ENCODE measurements at places on chromosomes 4 and X. TPM values are rescaled to one million over a fixed set of nuclear protein-coding genes. Genes with fewer than 3 reads are reported as not detected.
A peak's percentile ranks its signal among the peaks of the same experiment; 100 is the strongest.

DNA sequence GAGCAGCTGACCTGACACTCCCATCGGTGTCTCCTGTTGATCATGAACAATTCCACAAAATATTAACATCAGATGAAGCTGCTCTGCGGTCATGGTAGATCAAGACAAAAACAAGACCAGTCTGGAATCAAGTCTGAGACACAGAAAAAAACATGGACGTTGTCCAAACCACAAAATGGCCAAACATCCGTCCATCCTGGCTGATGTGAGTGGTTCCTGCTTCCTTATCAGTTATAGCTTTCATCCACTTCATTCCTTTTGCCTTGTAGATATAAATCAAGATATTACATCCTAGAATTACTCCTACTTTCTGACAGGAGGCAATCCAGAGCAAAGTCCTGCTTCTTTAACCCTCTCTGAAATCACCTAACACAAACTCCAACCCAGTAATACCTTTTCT, 28.8 kb upstream of the PCSK1N start:
- no peak overlapping the region for H3K27ac ChIP-seq
- no peak overlapping the region for H3K4me3 ChIP-seq
- DNase-seq: no peak
- no peaks in the 10 kb centered on the region for H3K4me1 ChIP-seq
- H3K36me3 ChIP-seq: no peaks in the 10 kb centered on the region

GRCh38 chr4:163679189-163679588, 184.7 kb downstream of the TMA16 start:
- no peak for DNase-seq
- no peaks in the 10 kb centered on the region for H3K27me3 ChIP-seq
- no peak overlapping the region for H3K4me3 ChIP-seq
- no peaks in the 10 kb centered on the region for H3K4me1 ChIP-seq
- H3K27ac ChIP-seq: no peak overlapping the region

DNA sequence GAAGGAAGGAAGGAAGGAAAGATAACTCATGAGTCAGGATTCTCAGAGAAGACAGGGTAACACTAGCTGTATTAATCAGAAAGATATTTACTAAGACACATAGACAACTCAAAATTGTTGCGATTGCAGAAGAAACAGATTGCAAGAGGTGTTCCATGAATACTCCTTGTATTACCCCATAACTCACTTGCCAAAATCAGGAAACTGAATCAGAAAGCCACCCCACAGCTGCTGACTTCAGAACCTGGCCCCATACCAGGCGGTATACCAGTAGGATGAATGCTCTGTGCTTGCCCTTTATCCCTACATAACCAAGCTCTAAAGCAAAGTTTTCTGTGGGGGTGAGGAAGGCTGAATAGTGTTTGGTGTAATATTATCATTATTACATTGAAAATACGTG, 468.5 kb downstream of the IQCM start:
- no peak for DNase-seq
- no peak overlapping the region for H3K4me3 ChIP-seq
- H3K4me1 ChIP-seq: no peaks in the 10 kb centered on the region
- no peaks in the 10 kb centered on the region for H3K27me3 ChIP-seq

DNA sequence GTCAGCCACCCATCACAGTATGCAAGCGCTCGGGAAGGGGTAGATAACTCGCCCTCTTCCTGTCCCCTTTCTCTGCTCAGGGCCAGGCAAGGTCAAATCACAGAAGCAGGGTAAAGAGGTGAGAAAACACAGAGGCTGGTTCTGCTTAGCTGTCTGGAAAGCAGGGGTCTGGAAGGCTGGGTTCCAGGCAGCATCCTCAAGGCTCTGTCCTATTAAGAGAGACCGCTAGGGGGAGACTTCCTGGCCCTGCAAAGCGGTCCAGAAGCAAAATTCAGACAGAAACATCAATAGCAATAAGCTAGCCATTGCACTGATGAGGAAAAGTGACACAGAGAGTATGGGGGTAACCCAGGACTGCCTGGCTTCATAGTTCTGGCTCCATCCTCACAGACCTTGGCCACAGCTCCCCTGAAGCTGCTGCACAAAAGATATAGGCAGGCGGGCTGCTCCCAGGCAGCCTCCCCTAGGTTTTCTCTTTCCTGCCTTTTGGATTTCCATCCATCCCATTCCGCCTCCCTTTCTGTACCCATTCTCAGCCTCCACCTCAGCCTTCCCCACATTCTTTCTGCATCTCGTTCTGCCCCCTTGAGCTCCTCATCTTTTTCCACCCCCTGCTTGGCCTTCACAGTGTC, 308.5 kb downstream of the EVC2 start:
- no peaks in the 10 kb centered on the region for H3K36me3 ChIP-seq
- H3K27me3 ChIP-seq: peaks cover 8% of the 10 kb centered on the region
- H3K4me1 ChIP-seq: no peaks in the 10 kb centered on the region
- no peak overlapping the region for H3K4me3 ChIP-seq
- no peak for DNase-seq

GRCh38 chrX:78105944-78106650, 2.0 kb downstream of the PGK1 start:
- peak overlapping the region; percentile 86 for H3K4me3 ChIP-seq
- H3K4me1 ChIP-seq: peaks cover 60% of the 10 kb centered on the region
- DNase-seq: peak; percentile 44
- H3K27me3 ChIP-seq: no peaks in the 10 kb centered on the region

- H3K27me3 ChIP-seq: no peaks in the 10 kb centered on the region
- H3K4me3 ChIP-seq: no peak overlapping the region
- DNase-seq: no peak
- peaks cover 1% of the 10 kb centered on the region for H3K36me3 ChIP-seq
Observed at GRCh38 chrX:38811515-38812243, 10.4 kb downstream of the MID1IP1 start.

GRCh38 chrX:149272690-149273463, 232.2 kb downstream of the IDS start:
- no peak overlapping the region for H3K27ac ChIP-seq
- DNase-seq: no peak
- peaks cover 2% of the 10 kb centered on the region for H3K27me3 ChIP-seq
- H3K4me3 ChIP-seq: no peak overlapping the region
- H3K36me3 ChIP-seq: no peaks in the 10 kb centered on the region

- no peak for DNase-seq
- H3K27ac ChIP-seq: no peak overlapping the region
- H3K27me3 ChIP-seq: no peaks in the 10 kb centered on the region
- H3K36me3 ChIP-seq: no peaks in the 10 kb centered on the region
Observed at GRCh38 chr4:177016541-177017141, 223.9 kb upstream of the VEGFC start.

- no peak overlapping the region for H3K4me3 ChIP-seq
- H3K27me3 ChIP-seq: no peaks in the 10 kb centered on the region
- no peak for DNase-seq
- H3K27ac ChIP-seq: peak overlapping the region; percentile 51
Observed at GRCh38 chr4:2914256-2915126, 48.7 kb downstream of the NOP14 start.

DNA sequence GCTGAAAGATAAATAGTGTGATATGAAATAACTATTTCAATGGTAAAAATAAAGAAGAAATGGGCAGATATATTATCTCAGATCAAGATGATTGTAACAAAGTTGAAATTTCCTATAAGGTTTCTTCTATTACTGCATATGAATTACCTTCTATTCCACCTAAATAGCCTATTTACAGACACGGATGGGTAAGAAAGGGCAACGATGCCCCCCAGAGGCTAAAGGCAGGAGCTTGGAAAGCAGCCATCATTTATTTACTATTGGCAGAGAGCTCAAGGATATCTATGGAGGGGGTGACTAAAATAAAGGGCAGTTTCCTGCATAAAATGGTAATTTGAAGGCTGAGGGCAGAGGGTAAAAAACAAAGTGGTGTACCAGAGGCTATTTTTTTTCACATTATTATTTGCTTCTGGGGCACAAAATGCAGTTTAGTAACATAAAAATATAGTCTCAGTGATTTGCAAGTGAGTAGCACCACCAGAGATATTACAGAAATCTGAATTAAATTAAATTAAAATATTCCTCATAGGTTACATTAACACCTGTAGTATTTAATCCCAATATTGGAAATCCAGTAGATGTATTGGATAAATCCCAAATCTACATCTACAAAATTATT, 123.1 kb downstream of the BTC start:
- peaks cover 6% of the 10 kb centered on the region for H3K4me1 ChIP-seq
- no peak overlapping the region for H3K27ac ChIP-seq
- peaks cover 13% of the 10 kb centered on the region for H3K27me3 ChIP-seq
- peak; percentile 48 for DNase-seq

DNA sequence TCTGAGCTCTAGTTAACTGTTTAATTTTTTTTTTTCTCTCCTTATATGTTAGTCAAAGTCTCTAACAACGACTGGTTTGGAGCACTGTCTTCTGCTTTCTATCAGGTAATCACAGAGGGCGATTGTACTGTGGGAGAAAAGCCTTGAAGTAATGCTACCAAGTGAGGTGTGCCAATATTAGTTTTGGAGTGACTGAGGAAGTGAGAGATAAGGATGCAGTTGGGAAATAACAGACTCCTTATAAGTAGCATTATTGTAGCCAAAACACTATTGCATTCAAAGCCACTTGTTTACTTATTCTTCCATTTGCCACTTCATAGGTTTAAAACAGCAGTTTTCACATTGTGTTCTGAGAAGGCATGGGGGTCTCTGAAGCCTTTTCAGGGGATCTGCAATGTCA, 79.1 kb upstream of the SLC6A14 start:
- no peak overlapping the region for H3K27ac ChIP-seq
- H3K4me3 ChIP-seq: no peak overlapping the region
- no peaks in the 10 kb centered on the region for H3K36me3 ChIP-seq
- H3K4me1 ChIP-seq: no peaks in the 10 kb centered on the region
- no peak for DNase-seq

DNA sequence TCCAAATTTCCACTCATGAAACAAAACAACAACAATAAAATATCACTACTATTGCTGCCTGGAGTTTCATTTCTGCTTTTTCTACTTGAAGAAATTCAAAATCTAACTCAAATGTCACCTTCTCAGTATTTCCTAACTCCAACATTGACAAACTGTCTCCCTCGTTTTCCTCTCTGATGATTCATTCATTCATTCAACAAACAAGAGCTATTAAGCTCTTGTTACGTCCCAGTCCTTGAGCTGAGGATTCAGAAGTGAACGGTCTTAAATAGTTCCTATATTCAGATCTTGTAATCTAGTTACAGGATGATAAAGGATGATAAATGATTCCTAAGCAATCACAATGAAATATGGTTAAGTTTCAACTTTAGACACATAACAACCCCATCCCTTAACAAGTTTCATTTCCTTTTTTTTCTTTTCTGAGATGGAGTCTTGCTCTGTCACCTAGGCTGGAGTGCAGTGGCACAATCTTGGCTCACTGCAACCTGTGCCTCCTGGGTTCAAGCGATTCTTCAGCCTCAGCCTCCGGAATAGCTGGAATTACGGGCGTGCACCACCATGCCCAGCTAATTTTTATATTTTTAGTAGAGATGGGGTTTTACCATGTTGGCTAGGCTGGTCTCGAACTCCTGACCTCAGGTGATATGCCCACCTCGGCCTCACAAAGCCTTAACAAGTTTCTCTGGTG, 1.7 kb downstream of the SLC9B2 start:
- no peaks in the 10 kb centered on the region for H3K27me3 ChIP-seq
- H3K36me3 ChIP-seq: peaks cover 7% of the 10 kb centered on the region
- peak overlapping the region; percentile 68 for H3K27ac ChIP-seq

GRCh38 chr4:38233727-38234480, 273.7 kb downstream of the PTTG2 start:
- H3K27ac ChIP-seq: no peak overlapping the region
- H3K4me3 ChIP-seq: no peak overlapping the region
- no peaks in the 10 kb centered on the region for H3K4me1 ChIP-seq
- no peaks in the 10 kb centered on the region for H3K27me3 ChIP-seq

Gene GAGE13
- total RNA-seq: not detected

Gene GUCY1A1
- not detected for total RNA-seq

Gene PPP4R3C
- total RNA-seq: not detected

Gene XAGE2
- total RNA-seq: not detected

Gene YIPF7
- total RNA-seq: not detected

Gene ZFP42
- not detected for total RNA-seq

Data from naive thymus-derived CD8-positive, alpha-beta T cell (primary cell).